NCI-H226 (cell line): ENCODE measurements at places on chromosomes 7 and 10.

DNA sequence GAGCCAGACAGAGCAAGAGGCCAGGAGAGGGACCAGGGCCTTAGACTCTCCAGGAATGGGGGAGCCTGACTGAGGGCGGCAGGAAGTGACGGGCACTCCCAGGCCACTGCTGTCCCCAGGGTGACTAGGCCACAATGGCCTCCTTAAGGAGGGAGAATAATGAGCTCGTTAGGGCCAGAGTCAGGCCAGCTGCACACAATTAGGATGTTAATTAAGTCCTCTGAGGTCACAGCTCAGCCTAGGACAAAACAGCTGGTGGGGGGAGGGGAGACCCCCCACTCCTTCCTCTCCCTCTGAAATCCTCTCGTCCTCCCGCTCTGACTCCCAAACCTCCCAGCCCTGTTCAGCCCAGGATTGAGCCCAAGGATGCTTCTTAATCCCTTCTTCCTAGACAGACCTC is 143.0 kb downstream of the NEURL1 start:
- no peak for DNase-seq

GRCh38 chr10:88472540-88472939 is 110.6 kb downstream of the RNLS start:
- DNase-seq, result no peak

DNA sequence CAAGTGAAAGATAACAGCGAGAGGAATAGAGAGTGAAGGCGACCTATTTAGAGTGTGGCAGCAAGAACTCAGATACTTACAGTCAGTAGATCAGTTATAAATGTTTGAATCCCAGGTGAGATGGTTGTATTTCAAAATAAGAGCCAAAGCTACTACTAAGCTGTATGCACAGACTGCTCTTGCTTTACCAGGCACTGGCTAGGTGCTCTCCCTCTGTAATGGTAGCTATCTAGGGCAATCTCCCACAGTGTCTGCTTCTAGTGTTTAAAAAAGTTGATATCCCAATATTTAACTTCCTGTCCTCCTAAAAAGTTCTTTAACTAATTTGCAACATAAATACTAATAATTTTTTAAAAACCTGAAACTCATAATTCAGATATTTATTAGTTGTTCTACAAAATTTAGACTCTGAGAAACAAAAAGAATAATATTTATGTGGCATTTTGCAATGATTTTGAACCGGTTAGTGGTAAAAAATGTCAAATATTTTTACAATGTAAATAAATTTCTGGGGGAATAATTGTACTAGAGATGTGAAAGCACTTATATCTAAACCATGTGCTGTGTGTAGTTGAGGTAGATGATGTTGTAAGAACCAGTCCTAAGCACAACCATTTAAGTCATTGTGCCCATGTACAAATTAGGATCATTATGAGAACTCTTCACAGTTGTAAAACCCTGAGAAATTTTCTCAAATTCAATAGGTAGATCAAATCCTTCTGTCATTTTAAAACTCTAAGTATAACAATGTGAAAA is 349.3 kb upstream of the SEMA3D start:
- DNase-seq, result no peak

DNA sequence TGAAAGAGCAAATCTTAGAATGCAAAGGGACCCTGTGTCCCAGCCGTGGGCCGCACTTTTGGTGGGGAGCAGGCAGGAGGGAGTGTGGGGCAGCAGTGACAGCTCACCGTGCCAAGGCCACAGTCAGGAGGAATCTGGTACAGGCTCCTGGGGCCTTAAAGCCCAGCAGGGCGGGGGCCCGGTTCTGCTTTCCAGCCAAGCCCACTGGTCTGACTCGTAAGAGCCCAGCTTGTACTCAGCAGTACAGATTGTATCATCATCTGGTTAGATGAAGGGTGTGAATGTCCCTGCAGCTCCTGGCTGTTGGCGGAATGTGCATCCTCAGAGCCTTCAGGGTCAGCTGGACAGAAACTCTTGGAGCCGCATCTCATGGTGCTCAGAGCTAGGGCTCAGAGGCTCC is 30.5 kb upstream of the TRIM8 start:
- DNase-seq, result no peak

GRCh38 chr7:78760620-78761355 is 692.7 kb downstream of the MAGI2 start:
- DNase-seq, result no peak

DNA sequence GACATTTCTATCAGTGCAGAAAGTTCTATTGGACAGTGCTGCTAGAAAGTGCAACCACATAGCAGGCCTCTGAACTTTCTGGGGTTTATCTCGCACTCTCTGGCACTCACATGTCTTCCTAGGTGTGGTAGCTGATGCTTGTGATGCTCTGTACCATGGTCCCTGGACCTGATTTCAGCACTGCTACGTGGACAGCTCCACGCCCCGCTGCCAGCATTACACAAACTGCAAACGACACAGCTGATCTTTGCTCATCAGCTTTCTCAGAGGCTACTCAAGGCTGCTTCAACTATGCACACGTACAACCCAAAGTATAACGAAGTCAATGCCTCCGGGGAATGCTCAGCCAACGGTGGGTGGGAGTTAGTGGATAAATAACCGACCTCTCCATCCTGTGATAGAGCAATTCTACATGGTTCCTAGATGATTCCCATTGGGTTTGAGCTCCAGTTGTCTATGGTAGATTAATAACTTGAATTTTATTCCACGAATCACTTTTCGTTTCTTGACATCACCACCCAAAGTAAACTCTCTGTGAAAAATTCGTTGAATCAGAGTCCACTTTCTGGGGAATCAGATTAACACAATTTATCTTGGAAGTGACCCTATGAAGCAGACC is 302.5 kb downstream of the ACTR3B start:
- no peak for DNase-seq

GRCh38 chr10:129307141-129307540 is 159.9 kb upstream of the MGMT start:
- no peak for DNase-seq

DNA sequence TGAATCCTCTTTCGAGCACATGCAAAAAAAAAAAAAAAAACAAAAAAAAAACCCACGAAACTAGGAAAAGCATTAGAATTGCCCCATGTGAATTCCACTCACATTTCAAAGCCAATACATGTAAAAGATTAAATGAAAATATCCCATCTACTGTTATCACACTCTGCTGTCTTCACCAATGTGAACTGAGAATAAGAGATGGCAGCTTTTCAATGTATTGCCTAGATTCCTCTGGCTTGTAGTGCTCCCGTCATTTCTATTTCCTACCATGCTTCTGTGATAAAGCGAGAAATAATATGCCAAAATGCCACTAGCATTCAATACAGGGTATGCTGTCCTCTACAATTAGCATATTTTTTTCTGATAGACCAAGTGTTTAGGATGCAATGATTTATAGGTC is 517.0 kb downstream of the NRG3 start:
- no peak for DNase-seq

DNA sequence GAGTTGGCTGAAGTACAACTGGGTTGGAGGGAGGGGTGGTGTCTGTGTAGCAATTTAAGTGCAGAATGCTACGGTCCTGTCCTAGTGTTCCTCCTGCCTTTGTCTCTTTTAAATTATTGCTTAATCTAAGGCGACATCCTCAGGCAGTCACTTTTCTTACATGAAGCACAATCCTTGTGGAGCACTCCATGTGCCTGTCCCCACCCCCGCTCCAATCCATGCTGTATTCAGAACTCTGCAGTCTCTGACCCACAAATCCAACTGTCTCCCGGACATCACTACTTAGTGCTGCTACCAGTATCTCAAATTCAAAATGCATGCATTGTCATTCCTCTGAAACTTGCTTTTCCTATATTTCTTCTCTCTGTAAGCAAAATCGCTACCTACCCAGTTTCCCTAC is 91.4 kb upstream of the FAM133B start:
- no peak for DNase-seq

DNA sequence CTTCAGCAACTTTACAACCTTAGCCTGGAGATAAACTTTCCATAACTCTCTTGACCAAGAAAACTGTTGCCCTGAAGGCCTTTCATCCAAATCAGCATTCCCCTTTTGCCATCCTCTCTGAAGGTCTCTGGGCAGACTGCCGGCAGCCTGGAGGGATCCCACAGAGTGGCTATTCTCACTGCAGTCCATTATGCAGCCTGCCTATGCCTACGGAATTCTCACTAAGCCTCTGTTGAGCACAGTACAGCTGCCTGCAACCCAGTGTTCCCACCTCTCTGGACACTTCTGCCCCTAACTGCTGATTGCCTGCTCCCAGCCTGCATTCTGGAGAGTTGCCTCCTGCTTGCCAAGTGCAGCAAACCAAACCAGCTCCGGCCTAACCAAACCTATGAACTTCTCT is 548.9 kb upstream of the STEAP1 start:
- DNase-seq, result no peak

DNA sequence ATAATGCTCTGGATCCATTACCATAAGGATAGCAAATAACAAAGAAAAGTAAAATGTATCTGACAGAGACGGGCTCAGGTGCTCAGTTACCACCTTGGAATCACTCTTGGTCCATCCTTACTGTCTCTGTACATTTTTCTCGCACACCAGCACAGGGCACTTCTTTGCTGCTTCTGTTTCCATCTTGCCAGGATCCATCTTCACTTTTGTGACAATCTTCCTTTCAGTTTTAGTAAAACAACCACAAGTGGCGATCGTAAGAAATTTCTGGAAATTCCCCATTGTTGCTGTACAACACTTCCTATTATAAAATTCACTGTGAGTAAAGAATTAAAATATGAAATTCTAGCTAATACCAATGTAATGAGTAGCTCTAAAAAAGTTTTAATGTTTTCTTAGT is 695.5 kb downstream of the GRM8 start:
- no peak for DNase-seq

- DNase-seq, result no peak
Observed at GRCh38 chr7:91045606-91046005, 218.6 kb upstream of the FZD1 start.

GRCh38 chr7:693280-693679 is 33.2 kb upstream of the DNAAF5 start:
- DNase-seq, result no peak

DNA sequence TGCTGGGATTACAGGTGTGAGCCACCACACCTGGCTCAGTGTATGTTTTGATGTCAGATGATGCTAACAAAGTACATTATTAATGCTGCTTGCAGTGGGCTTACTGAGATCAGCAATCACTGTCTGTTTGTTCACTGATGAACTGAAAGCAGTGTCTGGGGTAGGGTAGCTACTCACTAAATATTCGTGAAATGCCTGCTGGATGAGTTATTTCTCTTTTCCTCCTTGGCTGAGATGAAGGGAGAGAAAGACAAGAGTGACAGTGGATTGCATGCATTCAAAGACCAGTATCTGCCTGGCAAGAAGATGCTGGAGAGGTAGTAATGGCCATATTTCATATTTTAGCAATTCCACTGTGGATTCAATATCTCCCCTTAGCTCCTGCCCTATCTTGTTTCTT is 32.3 kb downstream of the FAM107B start:
- DNase-seq, result no peak

DNA sequence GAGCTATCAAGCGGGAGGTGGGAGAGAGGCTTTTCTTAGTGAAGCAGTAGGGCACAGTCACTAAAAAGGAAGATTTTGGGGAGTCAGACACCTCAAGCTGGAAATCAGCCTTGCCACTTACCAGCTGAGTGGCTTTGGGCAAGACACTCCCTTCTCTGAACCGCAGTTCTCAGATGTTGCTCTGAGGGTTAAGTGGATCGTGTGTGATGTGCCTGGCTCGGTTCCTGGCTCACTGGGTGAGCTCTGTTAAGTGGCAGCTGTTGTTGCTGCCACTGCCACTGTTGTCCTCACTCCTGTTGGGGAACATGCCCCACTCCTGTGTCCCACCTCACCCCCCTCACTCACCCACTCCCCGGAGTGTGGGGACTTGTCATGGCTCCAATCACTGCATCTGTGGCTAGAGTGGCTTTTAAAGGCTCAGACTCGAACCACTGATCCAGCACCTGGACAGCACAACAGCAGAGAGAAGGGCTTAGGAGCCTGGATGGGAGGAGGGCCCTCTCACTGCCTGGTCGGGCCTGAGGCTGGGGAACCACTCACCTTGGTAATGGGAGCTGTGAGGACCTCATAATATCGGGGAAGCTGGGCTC is 20.0 kb downstream of the PYROXD2 start:
- no peak for DNase-seq

GRCh38 chr7:121307021-121307574 is 21.7 kb upstream of the WNT16 start:
- DNase-seq, result no peak

GRCh38 chr7:24659505-24659904 is 86.3 kb downstream of the PALS2 start:
- DNase-seq, result no peak

DNA sequence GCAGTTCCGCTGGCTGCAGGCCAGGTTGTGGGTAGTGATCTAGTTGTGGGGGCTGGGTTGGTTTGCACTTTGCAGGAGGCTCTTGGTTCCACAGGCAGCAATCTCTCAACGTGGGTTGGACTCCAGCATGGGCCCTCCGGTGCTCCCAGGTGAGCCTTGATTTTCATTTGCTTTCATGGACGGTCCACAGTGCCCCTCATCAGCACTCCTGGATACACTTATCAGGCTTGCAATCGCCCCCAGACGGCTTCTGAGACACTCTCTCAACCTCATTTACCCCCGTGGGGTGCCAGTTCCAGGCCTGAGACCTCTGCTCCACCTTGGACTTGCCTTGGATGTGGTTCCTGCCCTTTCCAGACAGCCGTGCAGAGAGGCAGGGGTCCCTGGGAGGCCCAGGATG is 31.3 kb upstream of the ZNF273 start:
- no peak for DNase-seq

DNA sequence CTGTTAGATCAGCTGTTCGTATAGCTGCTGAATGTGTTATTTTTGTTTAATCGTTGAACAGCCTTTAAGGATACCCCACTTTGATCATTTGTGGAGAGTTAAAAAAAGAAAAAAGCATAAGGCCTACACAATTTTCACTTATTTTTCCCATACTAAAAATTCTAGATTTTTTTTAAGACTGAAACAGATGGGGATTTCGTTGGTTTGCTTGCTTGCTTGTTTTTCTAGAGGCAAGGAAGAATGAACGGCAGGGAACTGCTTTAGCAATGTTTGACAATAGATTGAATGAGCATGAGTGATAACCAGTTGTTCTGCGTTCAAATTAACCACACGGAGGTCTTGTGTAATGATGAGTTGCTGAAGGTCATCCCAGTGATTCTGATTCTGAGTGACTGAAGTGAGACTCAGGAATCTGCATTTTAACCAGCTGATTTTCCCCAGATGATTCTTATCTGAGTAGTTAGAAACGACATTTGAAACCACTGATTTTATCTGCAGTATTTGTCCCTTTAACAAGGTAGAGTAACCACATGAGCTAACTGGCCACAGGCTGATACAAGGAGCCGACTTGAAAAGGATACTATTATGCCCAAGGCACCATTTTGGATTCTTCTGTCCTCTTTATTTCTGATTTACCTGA is 85.9 kb downstream of the GPR37 start:
- DNase-seq, result no peak

GRCh38 chr7:7276161-7276560 is 93.8 kb downstream of the C1GALT1 start:
- no peak for DNase-seq

- DNase-seq, result no peak
Observed at GRCh38 chr10:42722575-42722974, 60.0 kb upstream of the BMS1 start.

DNA sequence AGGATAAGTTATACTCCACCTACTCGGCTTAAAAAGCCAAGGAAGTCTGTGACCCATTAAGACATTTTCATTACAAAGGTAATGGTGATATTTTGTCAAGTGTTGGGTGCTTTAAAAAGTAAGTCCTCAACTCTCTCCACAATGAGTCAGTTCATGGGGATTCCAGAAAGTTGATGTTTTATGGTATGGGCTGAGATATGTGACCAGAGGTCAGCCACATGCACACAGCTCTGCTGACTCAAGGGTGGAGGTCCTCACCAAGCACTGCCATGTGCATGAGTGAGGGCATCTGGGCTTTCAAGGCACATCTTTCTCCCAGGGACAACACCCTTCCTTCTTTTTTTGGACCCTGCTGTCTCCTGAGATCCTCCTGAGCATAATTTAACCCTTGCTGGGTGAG is 292.9 kb downstream of the PTEN start:
- DNase-seq, result peak; percentile 65
